ENCODE measurements at places on chromosomes 1 and 21.

GRCh38 chr1:231327617-231328016 lies 10.0 kb downstream of the EXOC8 start:
- DNase-seq = no peak

- DNase-seq = no peak
Observed at GRCh38 chr1:97210307-97210706, 488.7 kb downstream of the PTBP2 start.

DNA sequence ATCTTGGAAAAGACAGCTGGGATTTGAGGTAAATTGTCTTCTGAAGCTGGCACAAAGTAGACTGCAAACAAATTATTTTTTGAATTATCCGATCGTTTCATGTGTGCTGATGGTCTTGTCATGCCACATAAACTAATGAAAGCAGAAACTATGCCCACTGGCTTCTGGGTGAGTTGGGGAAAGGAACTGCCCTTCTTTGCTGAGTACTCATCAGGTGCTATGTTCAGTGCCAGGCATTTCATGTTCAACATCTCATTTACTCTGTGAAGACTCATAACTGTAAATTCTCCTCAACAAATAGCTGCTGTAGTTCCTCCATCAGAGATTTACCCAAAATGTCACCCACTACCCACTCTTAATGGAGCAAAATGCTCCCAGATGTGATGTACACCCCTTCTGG lies 1.2 kb downstream of the TRIT1 start:
- DNase-seq = no peak

- no peak for DNase-seq
Observed at GRCh38 chr21:45250272-45250671, 37.4 kb downstream of the POFUT2 start.

- DNase-seq = no peak
Observed at GRCh38 chr1:242710286-242710685, 185.8 kb upstream of the PLD5 start.

- no peak for DNase-seq
Observed at GRCh38 chr1:78441921-78442320, 48.9 kb upstream of the PTGFR start.

- no peak for DNase-seq
Observed at GRCh38 chr1:75765697-75766355, 20.2 kb upstream of the RABGGTB start.

DNA sequence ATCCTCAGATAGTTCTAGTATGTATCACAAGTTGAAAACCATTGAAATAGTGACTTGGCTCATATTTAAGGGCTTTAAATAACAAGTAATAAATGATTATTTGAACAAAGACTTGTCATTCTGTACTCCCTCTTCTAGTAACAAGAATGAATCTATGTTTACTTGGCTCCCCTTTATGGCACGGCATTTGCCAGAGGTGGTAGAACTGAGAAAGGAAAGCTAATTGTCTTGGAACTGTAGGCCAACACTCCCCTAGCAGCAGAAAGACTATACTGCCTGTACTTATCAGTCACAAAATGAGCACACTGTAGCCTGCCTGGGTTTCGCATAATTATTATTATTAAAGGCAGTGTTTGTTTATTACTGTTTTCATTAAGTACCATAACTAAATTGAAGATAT lies 29.6 kb upstream of the SMYD2 start:
- DNase-seq = no peak

DNA sequence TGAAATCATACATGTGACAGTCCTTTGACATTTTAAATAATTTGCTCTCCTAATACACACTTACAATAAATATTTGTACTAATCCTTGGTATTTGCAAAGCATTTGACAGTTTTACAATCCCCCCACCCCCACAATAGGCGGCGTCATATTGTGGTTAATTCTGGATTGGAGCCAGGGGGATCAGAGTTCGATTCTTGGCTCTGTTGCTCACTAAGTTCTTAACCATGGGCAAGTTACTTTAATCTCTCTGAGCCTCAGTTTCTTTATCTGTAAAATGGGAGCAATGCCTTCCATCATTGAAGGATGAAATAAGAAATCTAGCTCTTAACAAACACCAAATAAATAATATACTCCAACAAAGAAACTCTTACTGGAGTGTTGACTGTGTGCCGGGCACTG lies 23.8 kb downstream of the CACNA1S start:
- no peak for DNase-seq

- no peak for DNase-seq
Observed at GRCh38 chr21:33644383-33645074, 2.2 kb downstream of the ITSN1 start.

DNA sequence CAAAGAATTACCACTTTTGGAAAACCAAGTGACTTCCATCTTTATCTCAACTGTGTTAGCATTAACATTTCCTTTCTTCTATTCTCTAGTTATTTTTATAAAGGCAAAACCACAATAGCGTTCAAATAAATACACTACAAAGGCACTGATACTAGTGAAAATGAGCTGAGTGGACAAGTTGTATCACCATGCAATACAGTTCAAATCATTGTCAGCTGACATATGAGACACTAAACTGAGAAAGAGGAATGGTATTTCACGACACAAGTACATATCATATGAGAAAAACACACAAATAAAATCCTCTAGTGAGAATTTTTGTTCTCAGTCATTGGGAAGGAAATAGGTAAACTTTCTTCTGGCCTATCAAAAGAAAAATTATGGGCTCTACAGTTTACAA lies 26.2 kb downstream of the ENAH start:
- no peak for DNase-seq

GRCh38 chr1:66206563-66207144 lies 327.3 kb upstream of the SGIP1 start:
- DNase-seq = no peak

DNA sequence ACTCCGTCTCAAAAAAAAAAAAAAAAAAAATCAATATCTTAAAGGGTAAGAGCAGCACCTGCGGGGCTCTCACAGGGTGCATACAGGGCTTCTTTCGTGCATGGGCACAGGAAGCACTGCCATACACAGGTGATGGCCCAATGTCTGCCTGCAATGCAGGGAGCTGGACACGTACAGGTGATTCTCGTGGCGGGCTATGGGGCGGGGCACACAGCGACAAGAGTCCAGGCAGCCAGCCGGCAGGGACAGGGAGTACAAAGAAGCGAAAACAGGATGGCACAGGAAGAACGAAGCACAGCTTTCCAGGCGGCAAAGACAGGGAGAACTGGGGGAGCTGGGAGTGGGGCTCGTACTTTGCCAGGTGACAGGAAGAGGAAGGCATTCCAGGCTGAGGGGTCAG lies 1.6 kb downstream of the KIF17 start:
- no peak for DNase-seq

- no peak for DNase-seq
Observed at GRCh38 chr1:224235813-224236493, 52.9 kb downstream of the DEGS1 start.

GRCh38 chr1:29011775-29012174 lies 97.4 kb downstream of the EPB41 start:
- DNase-seq = no peak

GRCh38 chr1:42993502-42994136 lies 35.0 kb upstream of the SLC2A1 start:
- DNase-seq = no peak

DNA sequence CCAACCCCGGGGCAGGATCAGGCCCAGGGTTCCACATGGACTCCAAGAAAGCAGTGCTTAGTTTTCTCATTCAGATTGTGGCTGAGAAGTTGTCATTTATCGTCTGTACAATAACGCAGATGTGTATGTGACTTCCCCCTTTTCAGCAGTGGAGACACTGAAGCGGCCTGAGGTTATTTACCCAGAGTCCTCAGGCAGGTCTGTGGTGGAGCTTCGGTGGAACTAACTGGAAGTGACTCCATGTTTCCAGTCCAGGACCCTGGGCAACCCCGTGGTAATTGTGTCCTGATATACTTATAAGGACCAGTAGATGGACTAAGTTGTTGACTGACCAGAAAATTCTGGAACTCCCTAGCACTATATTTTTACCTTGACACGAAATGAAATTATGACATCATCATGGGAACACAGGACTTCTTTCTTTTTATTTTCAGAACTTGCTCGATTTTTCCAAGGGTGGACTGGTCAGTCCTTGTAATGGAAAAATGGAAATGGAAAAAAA lies 1.0 kb upstream of the IER5 start:
- DNase-seq = no peak

GRCh38 chr1:198122693-198123092 lies 34.1 kb upstream of the NEK7 start:
- DNase-seq = no peak
